Kidney (tissue), 22 donors: ENCODE measurements at places on chromosomes 6 and 20. TPM values are rescaled to one million over a fixed set of nuclear protein-coding genes. Genes with fewer than 3 reads are reported as not detected.

DNA sequence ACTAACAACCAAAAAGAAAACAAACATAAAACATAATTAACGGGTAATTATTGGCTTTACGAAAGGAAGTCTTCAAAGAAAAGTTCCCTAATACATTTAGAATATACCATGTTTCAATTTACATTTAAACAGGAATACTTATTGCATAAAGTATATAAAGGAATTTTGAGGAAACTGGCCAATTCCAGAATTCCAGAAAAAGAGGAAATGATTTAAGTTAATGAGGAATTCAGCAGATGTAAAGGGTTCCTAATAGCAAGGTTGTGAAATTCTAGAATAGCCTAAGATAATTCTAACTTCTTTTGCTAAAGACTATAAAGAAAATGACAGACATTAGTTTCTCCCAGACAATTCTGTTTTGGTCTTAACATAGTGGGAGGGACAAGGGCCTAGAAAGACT lies 35.0 kb downstream of the DTNBP1 start:
- DNase-seq: no peak

GRCh38 chr6:12645941-12646340 lies 70.6 kb upstream of the PHACTR1 start:
- DNase-seq: no peak

GRCh38 chr6:170231293-170232185 lies 59.3 kb downstream of the DLL1 start:
- DNase-seq: no peak

Gene TCP11
- polyA plus RNA-seq: 0.41 TPM

Gene SLC32A1
- polyA plus RNA-seq: not detected

GRCh38 chr6:155026022-155026705 lies 31.0 kb downstream of the TIAM2 start:
- no peak for DNase-seq
